RWPE2 (cell line): ENCODE measurements at places on chromosomes 6 and 20.

- DNase-seq, result no peak
Observed at GRCh38 chr6:3838992-3839867, 9.9 kb upstream of the FAM50B start.

GRCh38 chr6:125164696-125165095 is 11.1 kb downstream of the TPD52L1 start:
- no peak for DNase-seq

- DNase-seq, result no peak
Observed at GRCh38 chr20:24060851-24061590, 72.4 kb upstream of the GGTLC1 start.

DNA sequence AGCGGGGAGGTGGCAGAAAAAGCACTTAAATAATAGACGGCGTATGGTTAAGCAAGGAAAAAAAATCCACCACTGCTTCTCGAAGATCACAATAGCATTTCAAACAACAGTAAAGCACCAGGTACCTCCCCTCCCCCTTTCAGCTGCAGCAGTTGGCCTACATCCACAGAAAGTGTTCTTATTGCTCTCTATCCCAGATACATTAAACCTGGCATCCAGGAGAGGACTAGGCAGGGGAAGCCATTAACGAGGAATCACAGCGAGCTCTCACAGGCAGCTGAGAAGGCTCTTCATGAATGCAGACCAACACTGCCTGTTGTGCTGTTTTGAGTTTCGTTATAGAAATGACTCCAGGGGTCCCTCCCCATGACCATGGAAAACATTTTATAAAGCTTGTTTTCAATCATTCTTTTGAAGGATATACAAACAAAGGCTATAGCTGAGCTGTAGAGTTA is 11.8 kb downstream of the FYN start:
- no peak for DNase-seq

DNA sequence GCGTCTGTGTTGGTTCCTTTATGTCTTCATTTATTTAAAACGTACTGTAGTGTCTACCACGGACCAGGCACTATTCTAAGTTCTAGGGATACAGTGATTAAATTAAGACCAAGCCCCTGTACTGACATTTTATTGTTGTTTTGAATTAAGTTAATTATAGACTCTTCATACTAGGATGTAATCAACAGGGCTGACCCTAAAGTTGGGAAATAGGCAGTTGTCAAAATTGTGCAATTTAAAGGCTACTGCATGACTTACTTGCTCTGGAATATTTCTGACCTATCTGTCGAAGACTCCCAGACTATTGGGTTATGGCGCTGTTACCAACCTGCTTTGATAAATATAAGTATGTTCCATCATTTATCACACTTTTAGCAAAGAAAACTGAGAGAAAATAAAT is 6.7 kb downstream of the MYO6 start:
- DNase-seq, result no peak

GRCh38 chr6:35801148-35801547 is 4.0 kb upstream of the LHFPL5 start:
- no peak for DNase-seq
